ENCODE measurements at places on chromosomes 12 and 14.

GRCh38 chr14:26846388-26846787 is 248.6 kb upstream of the NOVA1 start:
- DNase-seq = no peak

DNA sequence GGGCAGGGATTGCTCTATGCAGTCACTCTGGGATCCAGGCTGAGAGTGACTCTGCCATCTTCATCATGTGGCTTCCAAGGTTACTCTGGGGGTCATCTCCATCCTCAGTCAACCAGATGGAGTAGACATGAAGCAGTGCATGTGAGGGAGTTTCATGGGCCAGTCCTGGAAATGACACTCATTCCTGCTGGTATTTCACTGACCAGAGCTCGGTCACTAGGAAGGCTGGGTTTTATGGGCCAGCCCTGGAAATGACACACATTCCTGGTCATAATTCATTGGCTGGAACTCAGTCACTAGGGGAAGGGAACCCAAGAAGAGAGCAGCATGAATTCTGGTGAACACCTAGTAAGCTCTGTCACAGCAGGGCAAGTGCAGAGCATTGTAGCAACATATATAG is 144.7 kb downstream of the SMOC1 start:
- no peak for DNase-seq

GRCh38 chr12:20144341-20144740 is 224.0 kb upstream of the PDE3A start:
- no peak for DNase-seq

DNA sequence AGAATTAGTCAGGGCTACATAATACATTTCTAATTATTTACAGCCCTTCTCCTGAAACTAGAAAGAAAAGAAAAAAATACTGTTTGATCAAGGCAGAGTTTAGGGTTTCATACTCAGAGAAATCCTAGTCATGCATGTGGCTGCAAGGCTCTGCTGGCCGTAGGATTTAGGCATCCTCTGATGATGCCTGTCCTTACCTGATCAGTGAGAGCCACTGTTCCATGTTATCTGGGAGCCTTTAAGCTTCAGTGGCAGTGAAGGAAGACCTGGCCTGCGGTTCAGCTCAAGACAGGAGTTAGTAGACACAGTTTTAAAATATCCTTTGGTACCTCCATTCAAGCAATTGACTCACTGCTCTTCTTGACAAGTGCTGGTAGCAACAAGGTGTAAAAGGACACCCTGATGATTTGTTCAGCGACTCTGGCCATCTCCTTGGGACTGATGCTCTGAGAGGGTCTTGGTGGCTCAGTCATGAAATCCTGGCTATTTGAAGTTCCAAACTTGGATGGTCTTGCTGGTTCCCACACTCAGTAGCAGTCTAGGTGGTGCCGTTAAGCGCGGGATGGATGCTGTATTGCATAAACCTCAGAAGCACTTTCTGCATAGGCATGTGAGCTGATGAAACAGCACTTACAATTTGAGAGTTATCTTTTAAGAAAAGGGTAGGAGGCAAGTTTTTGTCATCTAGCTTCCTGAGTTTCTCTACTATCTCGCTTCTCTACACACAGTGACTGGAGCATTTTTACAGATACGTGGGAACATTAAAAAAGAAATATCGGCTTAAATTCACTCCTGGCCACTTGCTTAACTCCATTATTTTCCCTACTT is 162.0 kb downstream of the SAMD4A start:
- DNase-seq = no peak

GRCh38 chr14:90580377-90581335 is 183.8 kb downstream of the CALM1 start:
- no peak for DNase-seq

GRCh38 chr12:123055281-123055766 is 74.8 kb downstream of the ARL6IP4 start:
- no peak for DNase-seq

- no peak for DNase-seq
Observed at GRCh38 chr14:100677554-100678468, 48.9 kb upstream of the DLK1 start.

DNA sequence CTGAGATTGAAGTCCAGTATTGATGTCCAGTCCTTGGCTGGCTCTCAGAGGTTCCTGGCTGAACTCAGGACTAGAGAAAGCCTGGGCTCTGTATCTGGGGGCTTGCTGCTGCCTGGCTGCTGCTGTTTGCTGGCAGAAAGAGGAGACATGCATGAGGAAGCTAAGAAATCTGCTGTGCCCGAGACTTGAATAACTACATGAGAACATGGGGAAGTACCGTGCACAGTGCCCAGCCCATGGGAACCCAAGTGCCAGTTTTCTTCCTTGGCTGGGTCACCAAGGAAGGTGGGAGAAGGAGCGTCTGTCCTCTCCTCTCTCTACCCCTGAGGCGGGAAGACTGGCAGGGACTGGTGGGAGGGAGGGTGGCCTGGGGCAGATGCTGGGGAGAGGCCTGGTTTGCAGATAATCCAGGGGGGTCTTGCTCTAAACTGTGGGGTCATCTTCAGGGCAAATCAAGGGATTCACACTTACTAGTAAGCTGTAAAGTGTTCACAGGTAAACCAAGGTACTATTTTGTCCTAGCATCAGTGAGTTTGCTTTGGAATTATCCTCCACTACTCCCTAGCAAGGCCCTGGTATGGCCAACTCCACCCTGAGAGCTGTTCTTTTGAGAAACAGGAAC is 13.8 kb upstream of the ZFP36L1 start:
- no peak for DNase-seq

Data from activated CD4-positive, alpha-beta T cell treated with anti-CD3 and anti-CD28 coated beads for 48 hours (primary cell).